Fibroblast of skin of left quadriceps (primary cell): ENCODE measurements at places on chromosomes 5 and 9.

- no peak for DNase-seq
Observed at GRCh38 chr5:17260549-17260948, 43.1 kb downstream of the BASP1 start.

- DNase-seq, result no peak
Observed at GRCh38 chr5:58946230-58946629, 363.4 kb downstream of the RAB3C start.

GRCh38 chr5:128015978-128016377 is 67.6 kb upstream of the SLC12A2 start:
- no peak for DNase-seq

- DNase-seq, result peak; percentile 20
Observed at GRCh38 chr9:101995231-101995630, 256.8 kb upstream of the GRIN3A start.

GRCh38 chr5:33129309-33129708 is 311.5 kb upstream of the TARS1 start:
- no peak for DNase-seq

GRCh38 chr5:76710991-76711390 is 4.9 kb upstream of the F2R start:
- DNase-seq, result no peak

GRCh38 chr5:59346982-59347381 is 546.5 kb downstream of the PDE4D start:
- no peak for DNase-seq

- no peak for DNase-seq
Observed at GRCh38 chr5:16143361-16144049, 36.1 kb downstream of the MARCHF11 start.

DNA sequence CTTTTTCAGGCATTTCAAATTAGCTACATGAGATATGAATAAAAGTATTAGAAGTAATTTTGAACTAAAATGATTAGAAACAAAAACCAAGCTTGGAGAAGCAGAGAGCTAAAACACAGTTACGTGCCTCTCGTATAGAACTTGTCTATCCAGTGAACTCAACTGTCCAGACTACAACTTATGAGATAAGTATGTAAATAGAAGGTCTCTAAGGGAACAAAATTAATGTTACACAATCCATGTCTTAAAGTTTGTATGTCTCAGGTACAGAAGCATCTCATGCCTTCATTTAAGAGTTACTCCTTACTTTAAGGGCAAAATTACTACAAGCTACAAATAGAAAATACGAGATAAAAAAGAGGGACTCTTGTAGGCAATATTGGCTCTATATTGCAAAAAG is 316.8 kb downstream of the CETN3 start:
- no peak for DNase-seq

- peak; percentile 99 for DNase-seq
Observed at GRCh38 chr5:55897905-55898304, 46.7 kb downstream of the IL31RA start.

GRCh38 chr9:23746317-23746716 is 79.7 kb downstream of the ELAVL2 start:
- DNase-seq, result no peak

- no peak for DNase-seq
Observed at GRCh38 chr5:132595624-132596023, 38.8 kb downstream of the RAD50 start.

GRCh38 chr5:114734238-114734637 is 372.4 kb downstream of the KCNN2 start:
- peak; percentile 23 for DNase-seq

- DNase-seq, result no peak
Observed at GRCh38 chr5:31280210-31280609, 86.7 kb downstream of the CDH6 start.

DNA sequence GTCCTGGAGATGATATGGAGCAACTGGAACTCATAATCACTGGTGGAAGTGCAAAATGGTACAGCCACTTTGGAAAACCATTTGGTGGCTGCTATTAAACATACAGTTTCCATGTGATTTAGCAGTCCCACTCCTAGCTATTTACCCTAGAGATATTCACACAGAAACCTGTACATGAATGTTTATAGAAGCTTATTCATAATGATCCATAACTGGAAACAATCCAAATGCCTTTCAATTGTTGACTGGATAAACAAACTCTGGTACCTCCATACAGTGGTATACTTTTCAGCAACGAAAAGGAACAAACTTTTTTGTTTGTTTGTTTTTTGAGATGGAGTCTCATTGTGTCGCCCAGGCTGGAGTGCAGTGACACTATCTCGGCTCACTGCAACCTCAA is 47.7 kb upstream of the RASGRF2 start:
- DNase-seq, result no peak

DNA sequence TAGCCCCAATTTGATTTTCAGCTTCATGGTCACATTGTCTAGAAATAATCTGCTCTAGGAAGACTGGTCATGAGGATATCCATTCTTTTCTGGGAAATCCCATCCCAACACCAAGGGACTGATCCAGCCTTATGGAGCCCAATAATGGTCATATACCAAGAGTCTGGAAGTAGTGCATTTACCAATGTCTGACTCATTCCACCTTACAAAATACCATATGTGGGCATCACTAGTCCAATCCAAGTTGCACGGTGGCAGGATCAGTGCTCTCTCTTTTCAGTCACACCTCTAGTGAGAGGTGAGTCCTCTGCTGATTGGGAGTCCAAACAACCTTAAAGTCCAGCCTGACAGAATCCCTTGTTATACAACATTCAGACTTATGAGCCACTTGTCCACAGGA is 73.7 kb downstream of the FEM1C start:
- DNase-seq, result no peak

DNA sequence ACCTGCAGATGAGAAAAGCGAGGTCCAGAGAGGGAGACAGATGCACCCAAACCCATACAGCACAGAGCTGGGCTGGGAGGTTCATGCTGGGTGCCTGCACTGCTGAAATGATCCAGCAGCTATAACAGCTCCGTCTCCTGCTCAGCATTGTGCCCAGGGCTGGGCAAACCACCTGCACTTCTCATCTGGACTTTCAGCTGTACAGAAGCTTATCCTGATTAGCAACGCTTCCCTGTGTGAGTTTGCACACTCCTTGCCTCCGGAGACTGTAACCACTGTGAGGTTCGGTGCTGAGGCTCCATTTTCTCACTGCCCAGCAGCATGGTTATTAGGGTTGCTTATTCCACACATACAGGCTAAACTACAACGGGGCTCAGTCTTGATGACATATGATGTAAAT is 326.1 kb downstream of the ASTN2 start:
- DNase-seq, result no peak

- DNase-seq, result no peak
Observed at GRCh38 chr9:1267141-1267570, 217.0 kb downstream of the DMRT2 start.

DNA sequence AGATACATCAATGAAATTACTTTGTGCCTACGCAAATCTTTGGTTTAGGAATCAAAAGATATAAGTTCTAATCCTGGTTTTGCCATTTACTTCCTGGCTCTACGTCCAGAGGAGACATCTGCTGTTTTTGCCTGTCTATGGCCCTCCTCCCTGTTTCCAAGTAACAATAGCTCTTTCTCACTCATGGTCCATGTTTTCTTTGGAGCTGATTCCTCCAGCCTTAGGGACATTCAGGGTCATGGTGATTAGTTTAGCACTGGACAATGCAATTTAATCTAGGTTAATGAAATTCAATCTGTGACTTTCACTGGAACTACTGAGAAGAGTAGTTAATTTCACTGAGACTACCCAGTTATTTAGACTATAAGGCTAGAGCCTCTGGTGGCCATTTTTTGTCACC is 170.6 kb downstream of the SEMA6A start:
- DNase-seq, result no peak

DNA sequence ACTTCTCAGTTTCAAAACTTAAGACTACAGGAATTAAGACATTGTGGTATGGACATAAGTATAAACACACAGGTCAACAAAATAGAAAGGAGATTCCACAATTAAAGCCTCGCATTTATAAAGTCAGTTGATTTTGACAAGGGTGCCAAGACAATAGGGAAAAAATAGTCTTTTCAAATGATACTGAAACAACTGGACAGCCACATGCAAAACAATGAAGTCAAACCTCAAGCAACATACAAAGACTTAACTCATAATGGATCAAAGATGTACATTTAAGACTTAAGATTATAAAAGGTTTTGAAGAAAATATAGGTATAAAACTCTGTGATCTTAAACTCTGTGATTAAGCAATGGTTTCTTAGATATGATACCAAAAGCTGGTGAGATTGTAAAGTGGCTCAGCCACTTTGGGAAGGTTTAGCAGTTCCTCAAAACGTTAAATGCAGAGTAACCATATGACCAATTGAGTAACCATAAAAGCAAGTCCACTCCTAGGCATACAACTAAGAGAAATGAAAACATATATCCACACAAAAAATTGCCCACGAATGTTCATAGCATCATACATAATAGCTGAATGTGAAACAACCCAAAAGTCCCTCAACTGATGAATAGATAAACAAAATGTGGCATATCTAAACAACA is 22.0 kb downstream of the HINT1 start:
- DNase-seq, result no peak

DNA sequence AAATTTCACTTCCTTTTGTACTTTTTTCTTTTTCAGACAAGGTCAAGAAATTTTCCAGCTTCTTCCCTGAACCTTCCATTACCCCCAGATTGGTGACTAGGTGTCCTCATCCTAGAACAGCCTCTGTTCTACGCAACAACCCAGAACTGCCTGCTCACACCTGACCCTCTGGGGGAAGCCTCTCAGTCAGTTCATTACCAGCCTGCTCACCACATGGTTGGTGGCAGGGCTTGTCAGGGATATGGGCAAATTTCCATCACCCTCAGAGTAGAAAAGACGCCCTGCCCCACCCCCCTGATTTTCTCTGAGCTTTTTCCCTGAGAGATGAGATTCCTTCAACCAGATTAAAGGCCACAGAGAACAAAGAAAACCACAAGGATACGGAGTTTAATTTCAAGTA is 5.3 kb upstream of the CFAP95 start:
- DNase-seq, result no peak

- no peak for DNase-seq
Observed at GRCh38 chr5:150266871-150267291, 22.7 kb downstream of the CAMK2A start.

DNA sequence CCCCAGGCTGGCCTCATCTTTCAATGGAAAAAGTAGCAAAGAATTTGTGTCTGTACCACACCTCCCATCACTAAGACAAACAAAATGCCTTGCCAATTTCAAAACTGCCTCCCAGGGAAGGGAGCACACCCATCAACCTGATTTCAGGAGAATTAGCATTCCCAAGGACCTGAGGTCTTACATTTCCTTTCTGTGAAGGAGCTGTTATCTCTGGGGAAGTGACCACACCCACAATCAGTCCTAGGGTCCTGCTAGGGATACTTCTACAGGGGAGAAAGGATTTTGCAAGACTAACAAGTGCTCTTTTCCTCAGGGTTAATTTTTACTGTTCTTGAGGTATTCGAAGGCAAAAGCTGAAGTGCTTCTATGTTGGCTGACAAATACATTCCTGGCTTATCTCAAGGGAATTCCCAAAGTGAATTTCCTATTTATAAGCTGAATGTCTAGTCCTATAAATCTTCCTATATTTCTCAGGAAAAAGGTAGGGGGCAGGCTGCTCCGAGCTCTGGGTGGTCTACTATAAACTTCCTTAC is 97.4 kb upstream of the ITGA1 start:
- peak; percentile 46 for DNase-seq

GRCh38 chr5:38752622-38753021 is 93.2 kb upstream of the OSMR start:
- DNase-seq, result no peak

- no peak for DNase-seq
Observed at GRCh38 chr5:126100767-126101166, 322.4 kb upstream of the GRAMD2B start.

DNA sequence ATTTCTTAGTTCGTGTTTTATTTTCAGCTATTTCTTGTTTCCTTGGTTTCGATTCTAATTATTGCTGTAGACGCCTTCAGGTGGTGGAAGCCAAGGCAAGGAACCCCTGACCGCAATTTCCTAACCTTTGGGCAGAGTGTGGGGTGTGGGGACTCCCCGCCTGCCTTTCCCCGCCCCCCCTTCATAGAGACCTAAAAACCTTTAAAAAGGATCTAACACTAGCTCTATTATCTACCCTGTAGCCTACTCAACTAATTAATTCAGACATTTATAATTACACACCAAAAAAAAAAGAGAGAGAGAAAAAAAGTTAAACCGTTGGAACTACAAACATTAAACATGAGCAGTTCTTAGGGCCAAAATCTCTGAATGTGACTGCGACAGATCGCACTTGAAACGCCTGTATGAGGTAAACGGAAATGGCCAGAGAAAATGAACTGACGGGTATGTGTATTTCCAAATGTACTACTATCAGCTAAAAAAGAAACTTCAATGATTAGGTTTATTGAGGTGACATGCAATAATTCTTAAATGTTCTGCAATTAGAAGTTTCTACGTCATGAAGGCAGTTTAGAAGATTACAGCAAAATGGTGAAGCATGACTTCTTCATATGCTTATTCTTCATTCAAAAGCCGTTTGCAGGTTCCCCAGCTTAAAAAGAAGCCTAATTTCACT is 19.0 kb upstream of the FER start:
- no peak for DNase-seq

- no peak for DNase-seq
Observed at GRCh38 chr9:135029463-135029862, 58.0 kb upstream of the OLFM1 start.

GRCh38 chr5:10894445-10895054 is 133.5 kb upstream of the DAP start:
- DNase-seq, result no peak

DNA sequence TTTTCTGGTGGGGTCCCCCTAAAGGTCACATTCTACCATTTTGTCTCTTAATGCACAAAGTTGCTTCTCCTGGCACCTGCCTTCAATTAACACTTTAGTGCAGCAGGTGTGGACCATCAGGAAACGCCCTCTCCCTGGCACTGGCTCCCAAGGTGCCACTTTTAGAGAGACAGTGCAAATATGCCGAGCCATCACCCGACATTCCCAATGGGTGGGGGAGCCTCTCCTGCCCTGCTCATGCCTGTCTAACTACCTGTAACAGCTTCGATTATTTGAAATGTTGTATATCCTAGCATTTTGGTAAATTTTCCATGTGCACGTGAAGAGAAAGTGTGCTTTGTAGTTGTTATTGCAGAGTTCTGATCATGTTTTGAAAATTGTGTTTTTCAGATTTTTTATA is 13.2 kb upstream of the LRRC14B start:
- DNase-seq, result no peak

DNA sequence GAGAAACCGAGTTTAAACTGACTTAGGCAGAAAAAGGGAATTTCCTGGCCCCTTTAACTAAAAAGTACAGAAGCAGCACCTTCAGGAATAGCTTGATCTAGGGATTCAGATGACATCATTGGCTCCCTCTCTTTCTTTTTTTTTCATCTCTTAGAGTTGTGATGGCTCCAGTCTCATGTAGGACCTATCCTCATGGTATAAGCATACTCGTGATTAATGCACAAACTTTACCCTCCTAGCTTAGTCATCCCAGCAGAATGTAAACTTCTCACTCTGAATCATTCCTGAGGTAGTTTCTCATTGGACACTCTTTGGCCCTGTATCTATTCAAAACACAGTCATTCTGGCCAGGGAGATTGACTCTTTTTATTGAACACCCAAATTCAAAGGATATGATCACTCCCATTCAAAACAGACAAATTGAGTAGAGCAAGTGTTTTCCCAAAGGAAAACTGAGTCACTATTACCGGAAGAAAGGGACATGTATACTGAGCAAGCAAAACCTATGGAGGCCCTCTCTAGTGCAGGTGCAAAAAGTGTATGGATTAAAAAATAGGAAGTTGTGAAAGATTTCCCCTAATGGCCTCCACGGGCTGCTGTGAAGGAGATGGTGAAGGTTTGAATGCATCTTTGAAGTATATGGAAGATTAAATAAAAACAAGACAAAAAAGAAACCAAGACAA is 27.6 kb upstream of the SMIM23 start:
- peak; percentile 72 for DNase-seq
